ENCODE measurements at places on chromosomes 12 and 14.

GRCh38 chr12:1644534-1645438, 15.8 kb downstream of the WNT5B start:
- DNase-seq: no peak

- no peak for DNase-seq
These were observed 14.8 kb downstream of the ELK3 start for GRCh38 chr12:96208801-96209549.

DNA sequence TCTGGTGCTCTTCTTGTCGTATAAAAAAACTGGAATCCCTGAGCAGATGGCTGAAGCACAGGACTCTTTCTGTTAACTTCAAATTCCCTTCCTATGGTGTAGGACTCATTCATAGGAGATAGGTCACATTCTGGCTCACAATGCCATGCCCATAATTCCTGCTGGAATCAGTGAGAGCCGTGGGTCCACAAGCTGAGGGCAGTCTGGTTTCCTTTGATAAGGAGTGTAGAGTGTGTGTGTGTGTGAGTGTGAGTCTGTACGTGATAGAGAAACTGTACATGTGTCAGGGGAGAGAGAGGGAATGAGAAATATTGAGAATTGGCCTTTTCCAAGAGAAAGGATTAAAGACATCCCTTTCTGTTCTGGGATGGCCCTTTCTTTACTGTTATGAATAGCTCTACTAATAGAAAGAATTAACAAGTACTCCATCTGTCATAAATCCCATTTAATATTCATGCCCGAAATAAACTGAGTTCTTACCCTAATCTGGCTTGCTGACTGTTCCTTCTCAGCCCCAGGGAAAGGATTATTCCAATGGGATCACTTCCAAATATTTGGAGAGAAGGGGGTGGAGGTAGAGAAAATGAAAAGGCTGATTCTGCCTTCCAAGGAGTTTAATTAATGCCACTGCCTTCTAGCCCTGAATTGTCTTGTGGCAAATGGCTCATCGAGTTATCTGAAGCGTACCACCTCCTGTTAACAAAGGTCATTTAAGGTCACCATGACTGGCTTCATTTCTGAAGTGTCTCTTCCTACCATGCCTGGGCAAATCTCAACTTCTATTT, 79.0 kb downstream of the TMX1 start:
- no peak for DNase-seq

DNA sequence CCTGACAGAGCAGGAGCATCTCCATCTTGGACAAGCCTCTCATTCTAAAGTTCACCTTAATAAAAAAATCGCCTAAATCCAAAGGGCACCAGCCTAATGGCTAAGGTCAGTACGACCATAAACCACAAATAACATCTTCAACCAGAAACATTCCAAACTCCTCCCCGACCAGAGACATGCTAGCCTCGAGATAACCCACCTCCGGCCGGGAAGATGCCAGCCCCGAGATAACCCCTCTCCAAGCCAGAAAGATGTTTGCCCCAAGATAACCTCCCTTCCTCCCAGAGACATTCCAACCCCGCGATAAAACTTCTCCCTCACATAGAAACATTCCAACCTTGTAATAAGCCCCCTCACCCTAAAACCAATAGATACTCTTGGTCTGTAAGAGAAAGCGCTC, 86.8 kb upstream of the PKP2 start:
- DNase-seq: no peak

DNA sequence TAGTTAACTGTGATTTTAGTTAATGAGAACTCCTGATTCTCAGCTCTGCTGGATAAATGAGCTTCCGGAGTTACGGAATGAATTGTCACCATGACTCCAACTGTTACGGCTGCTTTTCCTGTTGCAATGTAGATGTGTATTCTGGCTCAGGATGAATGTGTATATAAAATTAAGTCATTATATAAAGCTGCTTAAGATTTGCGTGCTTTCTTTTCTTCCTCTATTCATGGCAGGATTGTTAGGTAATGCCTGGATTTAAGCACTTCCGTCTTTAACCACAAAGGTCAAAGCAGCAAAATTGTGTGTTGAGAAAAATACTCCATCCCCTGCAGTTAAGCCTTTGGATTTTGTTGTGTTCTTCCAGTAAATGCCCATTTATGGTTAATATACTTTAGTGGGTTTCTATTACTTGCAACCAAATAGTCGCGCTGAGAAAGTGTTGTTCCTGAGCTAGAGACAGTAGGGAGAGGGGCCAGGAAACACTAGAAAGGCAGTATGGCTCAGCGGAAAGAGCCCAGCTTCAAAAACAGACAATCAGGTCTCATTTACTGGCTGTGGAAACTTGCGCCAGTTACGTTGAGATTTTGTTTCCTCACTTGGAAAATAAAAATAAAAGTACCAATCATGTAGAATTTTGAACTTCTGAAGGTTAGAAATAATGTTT, 9.4 kb upstream of the CCDC175 start:
- no peak for DNase-seq

GRCh38 chr12:503111-503761, 43.5 kb downstream of the B4GALNT3 start:
- no peak for DNase-seq

GRCh38 chr14:69535230-69535848, 39.3 kb downstream of the CCDC177 start:
- DNase-seq: no peak

Data from activated CD8-positive, alpha-beta memory T cell treated with anti-CD3 and anti-CD28 coated beads, Interleukin-2, amount 50 U/mL, for 4 hours (primary cell).